Activated CD4-positive, alpha-beta T cell treated with anti-CD3 and anti-CD28 coated beads, Interleukin-2, amount 50 U/mL, for 48 hours (primary cell): ENCODE measurements at places on chromosomes 12 and 14.

GRCh38 chr12:57899010-57899662, 42.2 kb upstream of the ATP23 start:
- DNase-seq: peak; percentile 79

- DNase-seq: no peak
These were observed 35.0 kb upstream of the KCNA1 start for GRCh38 chr12:4874671-4875070.

DNA sequence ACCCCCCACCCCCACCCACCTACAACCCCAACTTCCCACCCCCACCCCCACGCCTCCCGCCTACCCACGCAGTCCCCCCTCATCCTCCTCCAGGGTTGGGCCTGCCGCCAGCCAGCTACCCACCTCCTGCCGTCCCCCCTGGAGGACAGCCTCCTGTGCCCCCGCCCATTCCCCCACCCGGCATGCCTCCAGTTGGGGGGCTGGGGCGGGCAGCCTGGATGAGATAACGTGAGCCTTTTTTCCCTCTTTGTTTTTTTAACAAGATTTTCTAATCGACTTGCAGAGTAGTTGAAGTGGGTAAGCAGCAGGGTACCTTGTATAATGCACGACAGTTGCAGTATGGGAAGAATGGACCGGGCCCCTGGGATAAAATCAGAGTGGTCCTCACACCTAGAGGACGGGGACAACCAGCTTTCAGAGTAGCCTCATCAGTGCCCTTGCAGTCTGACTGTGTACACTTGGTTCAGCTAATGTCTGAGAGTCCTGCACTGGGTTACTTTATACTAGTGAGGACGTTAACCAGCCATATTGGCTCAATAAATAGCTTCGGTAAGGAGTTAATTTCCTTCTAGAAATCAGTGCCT, 29.4 kb downstream of the CCNK start:
- DNase-seq: no peak

DNA sequence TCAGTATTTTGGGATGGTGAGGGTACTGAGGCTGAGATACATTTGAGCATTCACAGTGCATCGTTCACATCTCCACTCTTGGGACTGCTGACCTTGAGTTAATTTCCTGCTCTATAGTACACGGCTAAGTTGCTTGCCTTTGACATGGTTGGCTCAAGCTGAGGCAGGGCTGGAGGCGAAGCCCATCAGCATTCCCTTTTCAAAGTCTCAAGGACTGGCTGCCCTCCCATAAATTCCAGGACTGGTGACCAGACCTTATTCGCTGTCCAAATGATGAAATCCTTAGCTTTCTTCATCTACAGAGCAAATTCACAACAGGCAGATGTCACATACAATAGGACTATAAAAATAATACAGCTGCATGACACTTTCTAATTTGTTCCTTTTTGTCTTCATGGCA, 85.9 kb downstream of the SSPN start:
- DNase-seq: no peak

GRCh38 chr14:55688566-55688965, 108.6 kb downstream of the KTN1 start:
- DNase-seq: no peak

- no peak for DNase-seq
These were observed 79.4 kb upstream of the BCL11B start for GRCh38 chr14:99351166-99352007.

DNA sequence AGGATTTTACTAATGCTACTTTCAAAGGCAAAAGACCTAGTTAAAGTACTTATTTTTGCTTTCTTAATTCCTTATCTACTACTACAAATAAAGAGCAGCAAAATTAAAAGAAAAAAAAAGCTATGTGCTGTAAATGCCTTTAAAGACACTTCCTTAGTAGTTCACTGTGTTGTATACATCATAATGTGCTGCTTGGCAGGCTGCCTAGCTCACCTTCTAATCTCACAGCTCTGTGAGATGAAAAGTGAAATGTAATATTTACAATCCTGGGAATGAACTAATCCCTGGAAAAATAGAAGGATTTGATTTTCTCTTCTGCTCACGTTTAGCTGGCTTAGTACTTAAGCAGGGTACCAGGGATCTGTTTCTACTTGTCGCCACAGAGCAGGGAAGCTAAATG, 184.4 kb upstream of the ALG10B start:
- no peak for DNase-seq

GRCh38 chr14:82009076-82009475, 475.4 kb upstream of the SEL1L start:
- DNase-seq: no peak

- DNase-seq: no peak
These were observed 341.1 kb downstream of the EMP1 start for GRCh38 chr12:13537623-13538022.

DNA sequence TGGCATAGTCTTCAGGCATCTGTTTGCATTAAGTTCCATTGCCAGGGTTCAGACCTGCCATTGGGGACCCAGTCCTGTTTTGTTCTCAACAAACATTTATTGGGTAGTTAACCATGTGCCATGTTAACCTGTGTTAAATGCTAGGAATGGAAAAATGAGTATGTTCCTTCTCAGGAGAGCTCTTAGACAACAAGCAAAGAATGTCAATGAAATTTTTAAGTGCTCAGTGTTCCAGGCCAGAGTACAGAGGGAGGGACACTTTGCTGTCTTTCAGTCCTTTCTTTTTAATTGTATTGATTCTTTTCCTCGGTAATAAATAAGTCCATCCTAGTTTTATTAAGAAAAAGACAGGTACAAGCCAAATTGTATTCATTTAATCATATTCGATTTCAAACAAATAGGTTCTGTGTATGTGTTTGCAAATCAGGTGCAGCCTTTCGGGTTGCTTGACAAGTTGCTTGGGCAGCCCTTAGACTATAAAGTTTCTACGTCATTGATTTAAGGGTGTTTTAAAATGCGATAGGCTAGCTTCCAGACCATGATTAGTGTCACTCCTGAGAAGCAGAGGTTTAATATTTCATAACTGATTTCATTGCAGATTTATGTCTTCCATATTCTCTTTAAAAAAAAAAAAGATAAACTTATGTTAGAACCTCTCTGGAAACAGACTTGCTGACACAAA, 123.1 kb downstream of the DERA start:
- DNase-seq: no peak

DNA sequence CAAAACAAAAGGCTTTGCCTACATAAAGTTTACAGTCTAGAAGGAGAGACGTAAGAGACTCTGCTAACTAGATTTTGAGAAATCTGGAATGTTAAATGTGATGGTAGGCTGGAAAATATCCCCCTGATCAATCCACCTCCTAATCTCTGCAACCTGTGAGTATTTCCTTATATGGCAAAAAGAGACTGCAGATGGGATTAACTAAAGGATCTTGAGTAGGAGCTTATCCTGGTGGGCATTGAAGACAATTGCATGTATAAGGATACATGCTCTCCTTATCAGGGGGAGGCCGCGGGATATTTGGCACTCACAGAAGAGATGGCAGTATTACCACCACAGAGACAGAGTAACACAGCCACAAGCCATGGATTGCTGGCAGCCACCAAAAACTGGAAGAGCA, 95.2 kb downstream of the EGLN3 start:
- DNase-seq: no peak

GRCh38 chr14:61221906-61222305, 59.2 kb downstream of the TMEM30B start:
- no peak for DNase-seq

GRCh38 chr14:72332046-72332445, 399.8 kb downstream of the RGS6 start:
- no peak for DNase-seq

DNA sequence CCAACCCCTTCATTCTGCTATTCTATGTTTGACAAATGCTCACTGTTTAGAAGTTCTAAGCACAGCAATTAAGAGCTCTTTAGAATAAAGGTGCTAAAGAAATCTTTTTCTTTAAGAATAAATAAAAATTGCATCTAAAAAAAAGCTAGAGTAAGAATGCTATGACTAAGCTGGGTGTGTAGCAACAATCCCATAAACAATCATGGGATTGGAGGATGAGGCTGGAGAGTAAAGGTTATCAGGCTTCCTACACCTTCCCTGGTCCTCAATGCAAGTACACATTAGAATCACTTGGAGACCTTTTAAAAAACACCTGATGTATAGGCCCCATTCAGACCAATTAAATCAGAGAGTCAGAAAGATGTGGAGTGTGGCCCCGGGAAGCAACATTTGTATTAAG, 88.3 kb downstream of the CIT start:
- DNase-seq: no peak

DNA sequence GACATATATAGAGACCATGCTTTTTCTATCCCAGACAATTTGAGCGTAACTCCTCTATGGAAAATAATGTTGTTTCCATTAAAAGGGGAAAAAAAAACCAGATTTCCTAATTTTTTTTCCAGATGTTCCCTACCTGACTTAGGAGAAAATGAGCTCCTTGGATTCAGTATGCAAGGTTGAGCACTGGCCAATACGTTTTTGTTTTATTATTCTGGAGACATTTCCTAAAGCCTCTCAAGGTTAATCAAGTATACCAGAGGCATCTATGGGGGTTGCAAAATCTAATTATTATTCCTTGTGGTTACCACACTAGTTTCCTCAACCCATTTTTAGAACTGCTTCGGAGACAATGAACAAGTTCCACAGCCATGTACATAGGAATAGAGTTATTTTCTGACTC, 291.3 kb downstream of the SLC16A7 start:
- no peak for DNase-seq

DNA sequence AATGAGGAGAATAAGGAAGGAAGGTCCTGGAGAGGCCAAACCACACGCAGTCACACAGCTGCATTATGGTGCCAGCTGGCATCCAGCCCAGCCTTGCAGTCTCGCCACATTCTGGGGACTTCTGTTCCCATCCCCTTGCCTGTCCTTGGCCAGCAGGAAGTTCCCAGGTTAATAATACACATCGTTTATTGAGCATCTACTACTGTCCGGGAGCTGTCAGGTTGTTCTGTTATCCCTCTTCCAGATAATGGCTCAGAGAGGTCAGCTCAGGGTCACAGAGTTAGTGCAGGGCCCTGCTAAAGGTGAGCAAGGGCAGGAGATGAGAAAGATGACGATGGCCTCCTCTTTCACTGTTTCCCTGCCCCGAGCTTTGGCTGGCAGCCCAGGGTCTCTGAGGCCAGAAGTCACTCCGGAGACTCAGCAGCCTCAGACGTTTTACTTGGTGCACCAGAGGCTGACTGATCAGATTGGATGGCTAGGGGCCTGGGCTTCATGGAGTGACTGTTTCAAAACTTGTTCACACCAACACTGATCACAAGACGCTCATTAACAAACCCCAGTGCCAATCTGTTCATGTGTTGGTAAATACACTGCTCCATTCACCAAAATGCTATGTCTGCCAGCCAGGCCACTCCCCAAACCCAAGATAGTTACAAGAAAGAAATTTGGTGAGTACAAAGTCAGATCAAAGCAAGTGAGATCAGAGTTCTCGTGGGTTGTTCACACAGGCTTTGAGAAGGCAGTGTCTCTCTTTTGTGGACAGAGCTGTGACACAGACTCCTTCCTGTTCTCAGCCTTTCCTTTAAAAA, 79.2 kb downstream of the B4GALNT3 start:
- no peak for DNase-seq

- DNase-seq: no peak
These were observed 4.7 kb downstream of the NFYB start for GRCh38 chr12:104133321-104133720.

DNA sequence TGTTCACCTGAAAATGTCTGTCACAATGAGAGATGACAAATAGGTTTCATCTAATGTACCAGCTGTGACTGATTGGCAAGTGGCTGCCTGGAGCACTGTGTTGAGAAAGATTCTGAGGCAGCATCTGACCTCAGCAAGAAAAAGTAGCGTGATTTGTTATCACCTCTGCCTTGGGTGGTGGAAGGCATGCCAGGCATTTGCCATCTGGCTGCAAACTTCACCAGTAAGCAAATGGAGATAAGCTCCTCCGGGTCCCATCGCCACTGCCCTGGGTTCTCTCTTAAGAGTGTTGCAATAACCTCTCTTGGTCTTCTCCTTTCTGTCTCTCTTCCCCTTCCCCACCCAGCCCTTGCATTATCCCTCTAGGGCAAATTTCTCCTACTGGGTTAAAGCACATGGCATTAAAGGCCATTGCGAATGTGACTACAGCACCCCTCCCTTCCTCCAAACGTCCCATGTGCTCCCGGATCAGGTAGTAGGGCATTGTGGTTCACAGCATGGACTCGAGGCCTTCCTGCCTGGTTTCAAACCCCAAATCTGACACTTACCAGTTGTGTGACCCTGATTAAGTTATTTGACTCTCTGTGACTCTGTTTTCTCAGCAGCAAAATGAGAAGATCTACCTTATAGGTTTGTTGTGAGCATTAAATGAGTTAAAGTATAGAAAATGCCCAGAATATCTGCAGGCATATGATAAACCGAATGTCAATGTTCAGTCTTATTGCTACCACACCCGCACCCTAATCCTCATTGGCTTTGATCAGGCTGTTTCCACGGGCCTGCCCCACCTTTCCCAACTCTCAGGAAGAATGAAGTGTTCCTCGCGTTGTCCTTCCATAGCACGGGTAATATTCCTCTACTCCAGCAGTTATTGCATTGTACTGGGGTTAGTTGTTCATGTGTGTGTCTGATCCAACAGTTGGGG, 8.2 kb upstream of the LGALS3 start:
- no peak for DNase-seq

DNA sequence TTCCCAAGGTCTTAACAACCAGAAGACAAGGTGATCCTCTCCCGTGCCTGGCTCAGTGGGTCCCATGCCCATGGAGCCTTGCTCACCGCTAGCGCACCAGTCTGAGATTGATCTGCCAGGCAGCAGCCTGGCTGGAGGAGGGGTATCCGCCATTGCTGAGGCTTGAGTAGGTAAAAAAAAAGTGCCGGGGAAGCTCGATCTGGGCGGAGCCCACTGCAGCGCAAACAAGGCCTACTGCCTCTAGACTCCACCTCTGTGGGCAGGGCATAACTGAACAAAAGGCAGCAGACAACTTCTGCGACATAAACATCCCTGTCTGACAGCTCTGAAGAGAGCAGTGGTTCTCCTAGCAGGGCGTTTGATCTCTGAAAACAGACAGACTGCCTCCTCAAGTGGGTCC, 104.0 kb downstream of the C14orf39 start:
- no peak for DNase-seq

DNA sequence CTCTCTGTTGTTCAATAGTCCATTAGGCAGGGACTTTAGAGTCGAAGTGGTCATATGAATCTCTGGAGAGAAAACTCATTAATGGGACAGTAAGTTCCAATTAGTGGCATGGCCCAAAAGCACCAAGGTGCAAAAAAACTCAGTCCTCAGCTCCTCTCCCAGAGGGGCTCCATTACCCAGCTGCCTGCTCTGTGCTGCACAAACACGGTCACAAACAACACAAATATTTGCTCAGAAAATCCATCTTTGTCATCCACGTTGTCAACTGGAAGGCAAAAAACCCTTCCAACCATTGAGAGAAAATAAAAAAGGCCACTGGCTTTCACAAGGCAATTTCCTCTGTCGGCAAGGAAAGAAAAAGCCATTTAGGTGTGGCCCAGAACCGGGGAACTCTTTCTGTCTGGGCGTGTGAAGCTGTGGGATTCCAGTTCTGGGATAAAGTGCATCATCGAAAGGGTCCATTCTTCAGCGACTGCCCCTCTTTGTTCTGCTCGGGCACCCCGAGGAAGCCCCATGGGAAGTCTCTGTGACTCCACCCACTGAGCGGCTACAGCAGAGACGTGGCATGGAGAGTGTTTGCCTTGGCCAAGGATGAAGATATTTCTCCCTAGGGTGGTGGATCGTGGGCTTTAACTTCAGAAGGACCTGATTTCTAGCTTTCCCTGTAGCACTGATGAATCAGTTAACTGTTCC, 137.6 kb downstream of the VRK1 start:
- no peak for DNase-seq
